ENCODE measurements at places on chromosomes 3 and 15.
A peak's percentile ranks its signal among the peaks of the same experiment; 100 is the strongest.

DNA sequence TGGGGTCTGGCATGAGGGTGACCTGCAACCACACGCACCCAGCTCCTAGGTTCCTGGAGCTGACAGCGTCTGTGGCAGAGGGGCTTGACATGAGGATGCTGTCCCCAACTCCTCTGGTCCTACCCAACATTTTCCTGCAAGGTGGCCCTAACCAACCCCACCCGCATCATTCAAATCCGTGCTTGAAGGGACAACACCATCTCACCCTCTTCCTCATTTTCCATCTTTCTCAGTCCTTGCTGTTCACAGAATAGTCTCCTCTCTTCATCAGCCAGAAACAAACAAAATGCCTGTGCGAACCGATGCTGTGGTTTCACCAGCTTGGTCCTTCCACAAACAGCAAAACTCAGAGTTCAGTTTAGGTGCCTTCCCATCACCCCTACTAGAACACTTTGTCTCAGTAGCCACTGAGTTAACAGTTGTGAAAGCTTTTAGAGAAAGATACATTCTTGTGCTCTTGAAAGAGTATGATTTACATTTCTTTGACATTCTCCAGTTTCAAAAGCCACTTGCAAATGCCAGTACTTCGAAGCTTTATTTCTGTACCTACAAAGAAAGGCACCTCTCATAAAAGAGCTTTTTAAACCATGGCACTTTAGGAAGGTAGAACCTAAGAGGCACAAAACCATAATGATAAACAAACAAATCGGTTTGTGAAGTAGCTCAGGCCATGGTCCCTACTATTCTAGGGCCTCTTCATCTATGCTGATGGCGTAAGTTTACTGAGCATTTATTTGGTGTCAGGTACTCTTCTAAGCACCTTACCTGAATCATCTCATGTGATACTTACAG lies 360.1 kb downstream of the SHQ1 start:
- no peak for DNase-seq

DNA sequence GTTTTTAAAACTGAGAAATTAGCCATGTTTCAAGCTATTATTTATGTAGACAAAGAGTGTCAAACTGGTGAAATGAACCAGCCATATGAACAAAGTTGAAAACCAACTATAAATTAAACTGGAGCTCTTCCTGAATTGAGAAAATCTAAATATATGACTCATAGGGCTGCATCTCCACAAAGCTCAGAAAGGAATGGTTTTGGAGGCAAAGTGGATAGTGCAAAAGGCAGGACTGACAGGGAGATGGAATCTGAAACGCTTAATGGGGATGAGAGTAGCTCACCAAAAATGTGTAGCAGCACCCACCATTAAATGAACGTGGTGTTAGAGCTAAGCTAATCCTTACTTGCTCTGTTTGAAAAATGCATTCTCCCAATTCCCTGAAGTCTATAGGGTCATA lies 1066.0 kb downstream of the AGBL1 start:
- no peak for DNase-seq

DNA sequence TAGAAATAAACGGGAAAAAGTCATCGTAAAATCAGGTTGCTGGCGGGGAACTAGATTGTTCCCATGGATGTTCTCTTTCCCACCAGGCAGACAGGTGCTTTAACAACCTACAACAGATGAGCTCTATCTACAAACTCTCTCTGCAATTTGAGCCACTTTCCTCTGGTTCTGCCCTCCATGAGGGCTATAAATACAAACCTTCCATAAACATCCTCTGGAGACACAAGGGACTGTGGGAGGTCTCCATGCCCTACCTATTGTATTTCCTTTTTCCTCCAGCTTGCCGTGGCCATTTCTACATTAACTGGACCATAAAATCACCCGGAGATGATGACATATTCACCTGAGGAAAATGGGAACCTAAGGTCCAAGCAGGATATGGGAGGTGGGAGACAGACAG lies 151.1 kb downstream of the GABRB3 start:
- DNase-seq, result no peak

- no peak for DNase-seq
Measured at GRCh38 chr3:168707900-168708299, 612.2 kb upstream of the GOLIM4 start.

GRCh38 chr3:126284258-126284904 lies 72.8 kb downstream of the KLF15 start:
- no peak for DNase-seq

GRCh38 chr3:37673401-37673800 lies 188.3 kb upstream of the CTDSPL start:
- DNase-seq, result no peak

- DNase-seq, result no peak
Measured at GRCh38 chr3:4595710-4596113, 102.6 kb downstream of the ITPR1 start.

- no peak for DNase-seq
Measured at GRCh38 chr3:13010780-13011572, 62.3 kb downstream of the IQSEC1 start.

GRCh38 chr3:155230382-155230781 lies 63.1 kb downstream of the STRIT1 start:
- DNase-seq, result peak; percentile 62

DNA sequence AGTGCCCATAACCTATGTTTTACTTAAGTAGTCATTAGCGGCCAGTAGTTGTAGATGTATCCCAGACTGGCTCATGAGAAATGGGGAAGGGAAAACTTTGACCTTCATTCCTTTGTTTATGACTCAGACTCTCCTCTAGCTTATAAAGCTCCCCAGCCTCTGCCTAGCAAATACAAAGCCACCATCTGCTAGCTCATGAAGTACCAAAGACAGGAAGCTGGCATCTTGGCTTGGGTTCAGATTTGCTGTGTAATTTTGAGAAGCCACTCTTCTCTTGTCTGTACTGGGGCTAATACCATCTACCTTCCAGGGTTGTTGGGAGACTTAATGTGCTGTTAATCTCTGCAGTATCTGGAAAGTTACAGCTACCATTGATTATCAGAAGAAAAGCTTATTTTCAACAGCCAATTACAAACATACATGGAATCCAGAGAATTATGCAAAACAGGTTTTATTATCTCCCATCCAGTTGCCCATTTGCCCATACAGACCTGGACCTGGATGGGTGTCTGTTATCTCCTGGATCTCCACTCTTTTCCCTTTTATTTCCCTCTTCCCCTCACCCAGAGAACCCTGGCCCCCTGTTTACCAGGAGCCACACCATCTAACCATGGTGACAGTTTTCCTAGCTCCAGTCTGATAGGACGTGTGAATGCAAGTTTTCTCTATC lies 153.8 kb downstream of the SEMA6D start:
- no peak for DNase-seq

- no peak for DNase-seq
Measured at GRCh38 chr3:139468399-139468798, 7.9 kb downstream of the RBP2 start.

All from GM03348 (cell line).